ENCODE measurements at places on chromosomes 11 and 22. TPM values are rescaled to one million over a fixed set of nuclear protein-coding genes. Genes with fewer than 3 reads are reported as not detected.
A peak's percentile ranks its signal among the peaks of the same experiment; 100 is the strongest.

The INS gene
- total RNA-seq: not detected

DNA sequence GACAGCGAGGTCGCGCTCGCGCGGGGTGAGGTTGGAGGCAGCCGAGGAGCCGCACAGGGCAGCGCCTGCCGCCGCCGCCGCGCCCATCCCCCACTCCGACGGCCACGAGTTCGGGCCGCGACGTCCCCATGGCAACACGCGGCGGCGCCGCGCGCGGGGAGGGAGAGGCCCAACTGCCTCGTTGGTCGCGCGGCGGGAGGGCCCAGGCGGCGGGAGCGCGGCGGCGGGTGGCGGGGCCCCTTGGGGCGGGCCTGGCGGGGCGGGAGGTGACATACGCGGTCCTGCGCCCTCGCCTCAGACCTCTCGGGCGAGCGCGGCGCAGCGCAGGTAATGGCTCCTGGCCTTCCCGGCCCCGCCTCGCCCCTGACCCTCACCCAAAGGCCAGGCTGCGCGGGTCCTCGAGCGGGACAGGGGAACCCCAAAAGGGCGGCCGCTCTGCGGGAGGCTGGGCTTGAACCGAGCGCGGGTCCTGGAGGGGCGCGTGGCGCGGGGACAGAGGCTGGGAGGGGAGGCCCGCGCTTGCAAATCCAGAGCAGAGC is at the start of gene DEUP1:
DEUP1 (plus strand) TSS at position 297 of the 539 bp plus-strand sequence. CDS start 1,518 bp downstream, outside the sequence.
- DNase-seq: no peak

The NXPE4 gene
- total RNA-seq: not detected

DNA sequence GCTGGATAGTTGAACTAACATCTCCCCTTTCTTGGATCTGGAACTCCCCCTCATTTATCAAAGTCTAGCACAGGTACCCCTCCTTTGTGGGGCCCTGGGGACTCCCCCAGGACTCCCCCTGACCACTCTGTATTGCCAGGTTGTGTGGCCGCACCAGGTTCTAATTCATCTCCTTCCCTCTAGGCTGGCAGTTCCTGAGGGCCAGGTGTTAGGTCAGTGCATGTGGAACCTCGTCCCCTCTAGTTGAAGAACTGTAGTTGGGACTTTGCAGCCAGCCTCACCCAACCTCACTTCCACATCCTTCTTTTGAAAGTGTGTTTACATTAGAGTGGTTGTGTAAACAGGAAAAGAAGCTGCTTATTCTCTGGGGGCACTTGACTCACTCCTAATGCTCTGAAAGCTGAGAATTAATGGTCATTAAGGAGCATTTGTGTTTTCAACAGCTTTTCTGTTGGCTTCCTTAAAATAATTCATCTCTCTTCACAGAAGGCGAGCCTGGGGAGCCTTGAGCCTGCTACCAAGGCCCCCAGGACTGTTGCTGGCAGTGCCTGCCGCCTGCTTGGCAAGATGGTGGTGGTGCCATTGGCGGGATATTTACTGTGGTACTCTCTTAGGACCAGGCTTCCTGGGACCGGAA is 11.8 kb downstream of the UPB1 start:
- no peak for DNase-seq

The KRTAP5-1 gene
- total RNA-seq: not detected

GRCh38 chr11:125070699-125071254 is 7.7 kb downstream of the SLC37A2 start:
- DNase-seq: peak; percentile 82

DNA sequence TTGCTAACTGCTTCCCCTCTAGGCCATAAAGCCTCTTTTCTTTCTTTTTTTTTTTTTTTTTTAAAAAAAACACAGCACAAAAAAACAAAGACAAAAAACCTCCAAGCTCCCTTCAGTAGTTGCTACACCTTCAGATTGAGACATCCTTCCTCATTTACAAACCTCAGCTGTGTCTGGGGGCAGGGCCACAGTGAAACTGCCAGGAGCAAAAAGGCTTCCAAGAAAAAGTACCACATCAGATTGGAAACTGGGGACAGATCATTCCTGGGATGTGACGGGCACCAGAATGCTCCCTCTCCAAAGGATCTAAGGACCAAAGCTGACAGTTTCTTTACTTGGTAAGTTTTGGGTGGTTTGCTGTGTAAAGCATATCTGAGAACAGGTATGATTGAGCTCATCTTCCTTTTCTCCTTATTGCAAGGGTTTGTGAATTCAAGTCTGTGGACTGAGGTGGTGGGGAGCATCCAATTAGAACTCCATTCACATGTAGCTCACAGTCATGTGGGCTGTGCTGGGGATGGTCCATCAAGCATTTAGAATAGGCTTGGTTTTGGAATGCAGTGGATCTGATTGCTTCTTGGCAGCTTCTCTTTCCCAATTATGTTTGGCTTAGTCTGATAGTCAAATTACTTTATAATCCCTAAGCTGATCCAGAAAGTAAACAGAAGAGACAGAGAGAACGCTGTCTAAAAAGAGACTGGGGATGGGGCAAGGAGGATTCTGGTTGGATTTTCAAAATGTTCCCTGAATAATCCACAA is 705 bp downstream of the BBOX1 start:
- no peak for DNase-seq

- peak; percentile 73 for DNase-seq
Observed at GRCh38 chr11:103529181-103529684, 420.0 kb downstream of the DYNC2H1 start.

- DNase-seq: no peak
Observed at GRCh38 chr11:62671236-62671607, 251 bp upstream of the UQCC3 start.

GRCh38 chr22:42791721-42792452 is 65.2 kb downstream of the ARFGAP3 start:
- no peak for DNase-seq

DNA sequence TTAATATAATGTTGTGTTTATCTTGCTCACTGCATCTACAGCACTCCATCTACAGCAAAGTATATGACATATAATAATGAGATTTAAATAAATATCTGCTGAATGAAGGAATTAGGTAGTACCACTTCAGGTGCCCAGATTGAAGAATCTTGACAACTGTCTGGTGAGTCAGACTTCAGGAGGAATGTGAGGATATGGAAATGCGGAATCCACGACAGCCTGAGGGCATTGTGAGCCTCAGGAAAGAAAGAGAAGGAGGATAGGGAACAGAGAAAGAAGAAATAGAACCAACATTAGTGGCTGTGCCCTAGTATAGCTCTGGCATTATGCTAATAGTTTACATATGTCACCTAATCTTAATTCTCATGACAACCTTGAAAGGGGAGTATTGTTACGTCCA is 304.4 kb downstream of the AASDHPPT start:
- DNase-seq: no peak

The TSPAN32 gene
- 0.33 TPM for total RNA-seq

The TTC36 gene
- total RNA-seq: not detected

DNA sequence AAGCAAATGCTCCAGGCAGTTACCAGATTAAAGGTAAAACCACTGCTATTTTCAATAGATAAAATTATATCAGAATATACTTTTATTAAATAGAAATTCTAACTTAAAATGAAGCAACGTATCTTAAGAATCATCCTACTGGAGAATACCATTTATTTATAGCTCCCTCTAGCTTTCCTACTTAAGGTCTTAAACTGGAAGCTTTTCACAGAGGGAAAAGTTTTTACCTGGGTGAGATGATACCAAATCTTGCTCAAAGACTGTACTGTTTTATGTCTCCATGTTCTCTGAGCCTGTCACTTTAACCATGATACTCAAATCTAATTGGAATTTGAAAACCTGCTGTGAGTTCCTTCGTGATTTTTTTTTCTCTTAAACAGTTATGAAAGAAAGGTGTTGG is 291.8 kb downstream of the AASDHPPT start:
- no peak for DNase-seq

DNA sequence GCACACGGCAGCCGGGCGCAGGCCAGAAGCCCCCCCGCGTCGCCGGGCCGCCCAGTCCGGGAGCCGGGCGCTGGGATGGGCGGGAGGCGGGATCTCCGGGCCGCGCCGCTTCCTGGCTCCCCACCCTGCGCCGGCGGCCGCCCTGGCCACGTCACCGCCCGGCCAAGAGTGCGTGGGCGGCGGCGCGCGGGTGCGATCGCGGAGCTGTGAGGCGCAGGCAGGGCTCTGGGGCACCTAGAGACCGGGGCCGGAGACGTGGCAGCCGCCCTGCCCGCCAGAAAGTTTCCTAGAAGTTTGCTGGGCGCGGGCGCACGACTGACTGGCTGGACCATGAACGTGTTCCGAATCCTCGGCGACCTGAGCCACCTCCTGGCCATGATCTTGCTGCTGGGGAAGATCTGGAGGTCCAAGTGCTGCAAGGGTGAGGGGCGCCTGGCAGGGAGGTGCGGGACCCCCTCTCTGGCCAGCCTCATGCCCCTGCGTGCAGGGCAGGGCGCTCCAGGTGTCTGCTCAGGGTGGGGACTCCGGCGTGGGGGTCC is at the start of gene KDELR3:
KDELR3 (plus strand) TSS at position 193 of the 539 bp plus-strand sequence; CDS start at position 331, 138 bp downstream.
- peak; percentile 63 for DNase-seq

The MADD gene
- 23.7 TPM for total RNA-seq

- DNase-seq: peak; percentile 45
Observed at GRCh38 chr22:42596336-42596735, 18.3 kb downstream of the POLDIP3 start.

- no peak for DNase-seq
Observed at GRCh38 chr22:35348026-35348590, 32.8 kb upstream of the HMOX1 start.

GRCh38 chr11:76736773-76737495 is 46.2 kb upstream of the TSKU start:
- no peak for DNase-seq

The TSSK2 gene
- total RNA-seq: not detected

The SMC1B gene
- total RNA-seq: 0.09 TPM

- DNase-seq: no peak
Observed at GRCh38 chr22:22872722-22873708, 14.6 kb upstream of the IGLL5 start.
